Body of pancreas (tissue), 4 donors: ENCODE measurements at places on chromosomes 4 and X.

DNA sequence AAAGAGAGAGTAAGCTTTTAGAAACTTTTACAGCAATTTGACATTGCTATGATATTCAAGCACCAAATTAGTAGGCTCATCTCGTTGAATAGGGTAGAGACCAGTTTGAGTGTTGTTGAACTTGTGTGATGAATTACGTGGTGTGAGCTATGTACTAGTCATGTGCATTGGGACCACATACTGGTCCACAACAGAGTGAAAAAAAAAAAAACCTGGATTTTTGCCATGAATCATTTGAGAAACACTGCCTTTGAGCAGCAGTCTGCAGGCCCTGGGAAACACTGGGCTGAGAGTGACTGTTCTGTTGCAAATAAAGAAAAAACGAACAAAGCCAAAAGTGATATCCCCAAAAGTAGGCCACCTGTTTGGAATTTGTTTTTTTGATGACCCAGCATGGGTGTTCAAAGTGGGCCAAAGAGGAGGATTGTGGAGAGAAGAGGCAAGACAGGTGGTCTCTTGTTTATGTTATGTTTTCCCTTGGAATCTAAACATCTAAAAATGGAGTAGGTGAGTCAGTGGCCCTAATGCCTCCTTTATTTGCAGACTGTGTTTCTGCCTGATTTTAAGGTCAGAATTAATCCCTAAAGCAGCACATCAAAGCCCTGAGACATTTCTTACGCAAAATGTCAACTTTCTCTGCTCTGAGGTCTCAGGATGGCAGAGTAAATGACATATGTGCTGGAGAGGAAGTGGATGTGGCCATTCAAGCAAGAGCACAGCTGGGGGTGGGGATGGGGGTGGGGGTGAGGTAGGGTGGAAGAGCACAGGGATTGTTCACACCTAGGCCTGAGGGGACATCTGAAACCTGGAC lies 33.5 kb downstream of the TAF7L start:
- DNase-seq: no peak

DNA sequence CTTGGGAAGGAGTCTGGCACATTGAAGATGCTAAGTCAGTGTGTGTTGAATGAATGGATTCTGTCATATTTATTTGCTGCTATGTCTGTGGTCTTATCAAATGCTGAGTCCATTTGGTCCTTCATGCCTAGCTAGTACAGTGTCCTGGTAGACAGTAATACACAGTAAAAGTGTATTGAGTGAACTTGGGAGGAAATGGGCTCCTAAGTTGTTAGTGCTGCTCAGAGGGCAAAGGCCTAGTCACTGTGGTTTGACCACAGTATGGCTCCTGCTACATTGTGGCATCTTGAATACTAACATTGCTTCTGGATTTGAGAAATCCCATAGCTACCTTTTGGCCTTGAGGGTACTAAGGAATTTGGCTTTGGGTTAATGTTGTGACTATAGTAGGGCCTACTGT lies 33.9 kb downstream of the MTM1 start:
- no peak for DNase-seq

- no peak for DNase-seq
Measured at GRCh38 chr4:145565328-145565727, 53.9 kb upstream of the MMAA start.

- no peak for DNase-seq
Measured at GRCh38 chrX:16119353-16120220, 3.8 kb upstream of the GRPR start.
